IMR-90 (cell line): ENCODE measurements at places on chromosomes 3 and 15.
A peak's percentile ranks its signal among the peaks of the same experiment; 100 is the strongest.

- peak; percentile 12 for DNase-seq
Measured at GRCh38 chr15:82548700-82549099, 8.4 kb upstream of the RPS17 start.

DNA sequence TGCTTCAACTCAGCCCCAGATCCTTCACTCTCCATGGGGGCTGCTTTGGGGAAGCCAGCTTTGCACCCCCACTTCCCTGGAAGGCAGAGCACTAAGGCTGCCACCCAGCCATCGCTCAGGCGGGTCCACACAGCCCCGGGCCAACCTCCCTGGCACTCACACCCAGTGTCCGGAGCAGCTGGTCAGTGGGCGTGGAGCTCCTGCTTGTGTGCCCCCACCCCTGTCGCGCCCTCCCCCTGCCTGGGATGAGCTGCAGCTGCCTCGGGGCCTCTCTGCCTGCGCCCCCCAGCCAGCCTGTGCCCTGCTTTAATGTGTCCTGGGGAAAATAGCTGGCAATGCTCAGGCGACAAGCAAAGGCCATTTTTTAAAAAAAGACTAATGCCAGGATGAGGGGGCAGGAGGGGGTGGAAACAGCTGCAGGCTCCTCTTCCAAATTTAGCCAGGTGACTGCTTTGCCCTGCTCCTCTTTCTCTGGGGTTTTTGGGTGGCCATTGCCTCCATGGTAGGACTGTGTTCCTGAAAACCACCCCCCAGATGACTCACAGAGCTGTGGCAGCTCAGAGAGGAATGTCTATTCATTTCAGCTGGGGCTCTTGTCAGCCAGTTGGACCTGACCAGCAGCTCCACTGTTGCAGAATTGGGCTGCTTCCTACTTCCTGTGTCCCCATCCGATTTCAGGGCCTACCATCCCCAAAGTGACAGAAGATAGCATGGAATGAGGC, 65.0 kb downstream of the CEMIP start:
- peak; percentile 64 for DNase-seq

DNA sequence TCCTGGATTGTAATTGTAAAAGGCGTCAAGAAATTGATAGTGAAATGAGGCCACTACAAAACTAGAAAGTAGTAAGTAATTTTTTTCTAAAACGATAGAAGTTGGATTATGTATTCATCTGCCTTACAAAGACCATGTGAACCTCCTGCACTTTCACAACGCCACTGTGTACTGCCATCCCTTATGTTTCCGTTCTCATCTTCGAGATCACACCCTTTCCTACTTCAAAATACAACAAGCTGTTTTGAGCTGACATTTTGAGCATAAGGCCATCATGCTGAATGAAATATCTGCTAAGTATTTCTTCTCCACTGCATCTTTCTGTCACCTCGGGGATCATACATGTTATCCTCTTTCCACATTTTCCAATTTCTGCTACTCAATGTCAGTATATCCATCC, 885.5 kb downstream of the ROBO1 start:
- DNase-seq = no peak

DNA sequence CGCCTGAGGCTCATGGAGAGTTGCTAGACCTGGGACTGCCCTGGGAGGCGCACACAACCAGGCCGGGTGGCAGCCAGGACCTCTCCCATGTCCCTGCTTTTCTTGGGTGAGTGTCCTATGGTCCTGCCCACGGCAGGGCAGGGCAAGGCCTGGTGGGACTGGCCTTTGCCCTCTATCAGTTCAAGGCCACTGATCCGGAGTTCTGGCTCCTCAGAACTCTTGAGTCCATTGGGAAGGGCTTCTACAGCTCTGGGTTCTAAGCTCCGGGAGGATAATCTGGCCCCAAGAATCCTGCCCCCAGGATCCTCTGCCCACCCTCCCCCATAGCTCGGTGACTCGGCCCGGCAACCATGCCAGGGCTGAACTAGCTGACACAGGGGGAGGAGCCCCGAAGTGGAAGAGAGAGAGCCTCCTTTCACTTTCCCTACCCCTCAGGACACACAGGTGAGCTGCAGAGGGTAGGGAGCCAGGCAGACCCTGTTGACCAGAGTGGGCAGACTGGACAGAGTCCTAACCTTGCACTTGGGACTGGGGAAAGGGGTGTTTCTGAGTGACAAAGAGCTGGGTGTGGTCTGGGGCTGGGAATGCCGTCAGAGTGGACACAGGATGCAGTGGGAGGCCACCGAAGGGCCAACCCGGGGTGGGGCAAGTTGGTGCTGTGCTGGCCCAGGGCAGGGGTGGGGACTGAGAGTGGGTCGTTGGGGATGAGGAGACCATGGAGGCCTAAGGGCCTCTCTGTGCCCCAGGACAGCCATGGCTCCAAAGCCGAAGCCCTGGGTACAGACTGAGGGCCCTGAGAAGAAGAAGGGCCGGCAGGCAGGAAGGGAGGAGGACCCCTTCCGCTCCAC, 664 bp downstream of the PARP3 start:
- DNase-seq = peak; percentile 52

DNA sequence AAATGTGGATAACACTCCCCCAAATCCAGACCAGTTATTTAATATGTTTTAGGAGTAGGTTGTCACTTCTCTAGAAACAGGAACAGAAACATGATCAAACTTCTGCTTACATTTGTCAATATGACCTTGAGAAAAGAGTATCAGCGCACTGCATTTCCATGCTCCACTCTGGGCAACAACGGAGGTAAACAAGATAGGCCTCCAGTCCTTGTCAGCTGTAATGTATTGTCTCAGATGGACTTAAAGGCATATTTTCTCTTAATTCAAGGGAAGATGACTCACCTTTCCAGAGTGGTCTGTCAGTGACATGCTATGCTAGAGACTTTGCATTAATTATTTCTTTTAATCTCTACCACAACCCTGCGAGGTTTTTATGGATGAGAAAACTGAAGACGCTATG, 51.6 kb upstream of the TCF12 start:
- peak; percentile 26 for DNase-seq

GRCh38 chr3:71135373-71136088, 448.0 kb downstream of the FOXP1 start:
- peak; percentile 36 for DNase-seq

DNA sequence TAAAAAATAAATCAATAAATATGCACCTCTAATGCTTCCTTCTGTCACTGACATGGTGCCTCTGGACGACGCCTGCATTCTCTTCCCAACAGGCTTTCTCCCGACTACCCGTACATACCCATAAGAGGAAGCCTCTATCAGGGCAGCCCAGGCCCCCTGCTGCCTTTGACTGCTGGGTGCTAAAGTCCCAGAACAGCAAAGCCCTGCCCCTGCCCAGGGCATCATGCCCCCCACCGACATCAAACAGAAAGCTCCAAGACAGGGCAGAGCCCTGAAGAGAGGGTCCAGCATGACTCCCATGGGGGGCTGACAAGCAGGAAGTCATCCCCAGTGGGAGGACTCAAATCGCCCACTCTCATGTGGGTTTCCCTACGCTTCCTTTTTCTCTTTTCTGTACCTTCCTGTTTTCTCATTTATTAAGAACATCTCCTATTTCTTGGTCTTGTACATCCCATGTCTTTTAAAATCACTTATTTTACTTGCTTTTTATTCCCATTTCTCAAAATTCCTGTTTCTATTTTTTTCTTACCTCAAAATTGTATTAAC, 23.4 kb downstream of the XPC start:
- DNase-seq = no peak

DNA sequence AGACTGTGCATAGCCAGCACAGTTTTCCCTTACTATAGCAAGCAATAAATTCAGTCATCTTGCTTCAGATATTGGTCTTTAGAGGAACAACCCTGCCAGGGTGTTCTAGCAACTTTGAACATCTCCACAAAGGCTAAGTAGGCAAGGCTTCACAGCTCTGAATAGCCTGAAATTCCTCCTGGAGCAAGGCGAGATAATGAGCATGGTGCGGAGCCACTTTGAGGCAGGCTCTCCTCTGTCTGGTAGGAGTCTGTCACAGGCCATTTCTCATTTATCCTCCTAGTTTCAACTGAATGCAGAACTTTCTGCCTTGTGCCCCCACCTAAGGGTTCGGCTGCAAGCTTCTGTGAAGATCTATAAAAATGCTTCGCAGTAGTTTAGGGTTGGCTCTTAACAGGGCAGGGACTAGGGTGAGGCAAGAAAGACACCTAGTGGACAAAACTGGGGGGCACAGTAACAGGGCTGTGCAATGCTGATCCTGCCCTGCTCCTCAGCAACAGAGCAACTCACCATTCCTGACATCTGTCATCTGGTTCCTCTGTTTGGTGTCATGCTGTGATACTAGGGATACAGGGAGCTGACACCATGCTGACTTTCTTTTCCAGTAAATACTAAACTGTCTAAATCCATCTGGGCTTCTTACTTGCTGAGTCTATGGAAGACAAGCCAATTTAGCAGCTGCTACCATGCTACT, 16.6 kb upstream of the EHHADH start:
- DNase-seq = peak; percentile 31

DNA sequence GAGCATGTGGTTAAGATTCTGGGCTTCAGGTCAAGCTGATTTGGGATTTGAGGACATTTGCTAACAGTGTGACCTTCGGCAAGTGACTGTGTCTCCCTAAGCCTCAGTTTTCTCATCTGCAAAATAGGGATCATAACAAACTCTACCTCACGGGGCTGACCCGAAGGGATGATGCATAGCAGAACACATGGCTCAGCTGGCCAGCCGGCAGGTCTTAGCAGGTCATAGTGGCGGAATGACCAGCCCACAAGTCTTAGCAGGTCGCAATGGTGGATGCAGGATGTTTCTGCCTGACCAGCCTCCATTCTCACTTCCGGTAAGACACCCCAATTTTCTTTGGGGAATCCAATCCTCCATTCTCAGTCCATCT, 63.3 kb downstream of the IQSEC1 start:
- DNase-seq = no peak

DNA sequence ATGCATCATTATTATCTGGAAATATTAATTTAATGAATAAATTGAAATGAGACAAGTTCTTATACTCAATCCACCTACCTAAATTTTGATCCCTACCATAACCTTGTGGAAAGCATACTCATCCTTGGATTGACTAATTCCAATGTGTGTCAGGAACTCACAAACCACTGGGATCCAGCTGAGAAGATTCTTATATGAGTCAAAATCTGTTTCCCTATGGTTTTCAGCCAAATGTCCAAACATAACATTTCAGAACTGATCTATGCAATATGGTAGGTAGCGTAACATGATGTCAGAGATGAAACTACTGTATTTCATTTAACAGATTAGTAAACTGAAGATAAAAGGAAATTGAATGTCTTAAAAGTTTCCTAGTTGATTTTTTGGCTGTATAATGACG, 250.0 kb downstream of the PLOD2 start:
- no peak for DNase-seq

GRCh38 chr3:45165497-45166283, 19.5 kb upstream of the CDCP1 start:
- no peak for DNase-seq

DNA sequence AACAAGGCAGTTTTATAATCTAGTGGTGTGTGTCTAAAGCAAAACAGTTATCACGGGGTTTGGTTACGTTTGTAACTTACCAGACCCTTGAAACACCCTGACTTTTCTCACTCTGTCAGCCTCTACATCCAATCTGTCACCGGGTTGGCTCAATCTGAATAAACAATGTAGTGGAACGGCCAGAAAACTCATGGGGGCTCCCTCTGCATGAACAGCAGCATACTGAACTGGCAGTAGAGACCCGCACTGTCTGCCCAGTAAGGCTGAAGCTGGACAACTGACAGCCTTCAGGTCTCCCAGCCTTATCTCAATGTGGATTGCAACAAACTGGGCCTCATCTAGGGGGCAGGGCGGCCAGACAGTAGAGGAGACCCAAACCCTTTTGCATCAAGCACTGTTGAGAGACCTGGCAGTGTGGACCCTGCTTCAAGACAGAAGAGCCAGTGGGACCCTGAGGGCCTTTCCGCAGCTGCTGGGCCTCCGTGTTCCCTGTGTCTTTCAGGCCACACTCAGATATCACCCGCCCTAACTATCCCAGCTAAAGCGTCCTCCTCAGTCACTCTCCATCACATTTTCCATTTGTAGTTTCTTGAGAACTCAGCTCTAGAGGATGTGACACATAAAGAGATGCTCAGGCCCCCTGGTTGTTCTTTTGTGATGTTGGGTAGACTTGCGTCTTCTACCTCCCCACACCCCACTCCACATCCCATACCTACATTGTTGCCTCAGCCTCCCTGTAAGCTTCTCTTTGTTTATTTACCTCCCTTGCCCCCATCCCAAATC, 181.2 kb upstream of the NR2E3 start:
- DNase-seq = no peak

DNA sequence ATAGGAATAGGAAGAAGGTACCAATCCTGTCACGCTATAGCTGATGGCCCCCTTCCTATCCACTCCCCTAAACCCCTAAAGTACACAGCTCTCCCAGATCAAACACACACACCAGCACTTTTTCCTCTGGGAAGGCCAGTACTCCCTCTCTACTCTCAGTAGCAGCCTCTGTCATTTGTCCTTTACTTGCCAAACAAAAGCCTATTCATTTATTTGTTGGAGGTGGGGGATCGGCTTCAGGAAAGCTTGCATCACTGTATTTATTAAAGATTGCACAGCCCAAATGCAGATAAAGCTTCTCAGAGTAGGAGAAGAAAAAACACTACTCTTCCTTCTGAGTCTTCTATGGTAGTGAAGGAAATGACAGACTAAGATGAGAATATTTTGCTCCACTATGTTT, 429.7 kb upstream of the RASGRP1 start:
- DNase-seq = no peak

DNA sequence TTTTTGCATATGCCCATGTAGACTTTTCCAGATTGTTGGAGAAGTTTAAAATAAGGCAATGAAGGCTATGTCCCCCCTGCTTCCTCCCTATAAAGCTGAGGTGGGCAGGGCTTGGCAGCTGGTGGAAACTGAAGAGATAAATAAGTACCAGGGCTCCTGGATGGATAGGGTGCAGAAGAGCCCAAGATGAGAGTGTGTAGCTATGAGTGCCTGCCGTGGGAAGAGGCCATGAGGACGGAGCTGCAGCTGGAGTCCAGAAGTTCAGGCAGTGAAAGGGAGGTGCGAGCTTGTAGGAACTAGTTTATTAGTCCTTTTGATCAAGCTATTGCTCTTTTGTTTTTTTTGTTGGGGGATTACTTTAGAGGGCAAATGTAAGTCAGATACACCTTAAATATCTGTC, 52.4 kb downstream of the PHLDB2 start:
- no peak for DNase-seq

DNA sequence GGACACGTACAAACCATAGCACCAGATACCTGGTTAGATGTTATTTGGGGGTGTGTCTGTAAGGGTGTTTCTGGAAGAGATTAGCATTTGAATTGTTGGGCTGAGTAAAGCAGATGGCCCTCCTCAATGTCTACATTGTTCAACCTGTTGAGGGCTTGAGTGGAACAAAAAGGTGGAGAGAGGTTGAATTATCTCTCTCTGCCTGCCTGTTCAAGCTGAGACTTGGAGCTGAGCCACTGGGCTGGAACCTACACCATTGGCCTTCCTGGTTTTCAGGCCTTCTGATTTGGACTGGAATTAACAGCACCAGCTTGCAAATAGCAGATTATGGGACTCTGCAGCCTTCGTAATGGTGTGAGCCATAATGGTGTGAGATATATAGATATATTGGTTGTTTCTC, 71.3 kb upstream of the CORO2B start:
- no peak for DNase-seq

DNA sequence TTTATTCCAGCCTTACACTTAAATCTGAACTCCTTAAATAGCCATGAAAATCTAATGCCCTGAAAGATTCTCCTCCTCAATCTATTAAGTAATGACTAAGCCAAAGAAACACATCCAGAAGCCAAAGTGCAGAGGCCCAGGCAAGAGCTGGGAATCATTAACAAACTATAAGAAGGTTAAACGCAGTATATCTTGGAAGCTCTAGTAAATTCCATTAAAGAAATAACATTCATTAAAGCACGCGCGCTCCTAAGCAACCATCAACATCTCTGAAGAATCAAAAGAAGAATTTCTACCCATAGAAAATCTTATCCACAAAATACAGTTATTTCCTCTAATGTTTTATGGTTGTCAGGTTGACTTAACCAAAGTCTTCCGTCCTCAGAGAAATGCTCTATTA, 29.5 kb downstream of the MB21D2 start:
- DNase-seq = no peak
